ENCODE measurements at places on chromosomes 5 and 9.

DNA sequence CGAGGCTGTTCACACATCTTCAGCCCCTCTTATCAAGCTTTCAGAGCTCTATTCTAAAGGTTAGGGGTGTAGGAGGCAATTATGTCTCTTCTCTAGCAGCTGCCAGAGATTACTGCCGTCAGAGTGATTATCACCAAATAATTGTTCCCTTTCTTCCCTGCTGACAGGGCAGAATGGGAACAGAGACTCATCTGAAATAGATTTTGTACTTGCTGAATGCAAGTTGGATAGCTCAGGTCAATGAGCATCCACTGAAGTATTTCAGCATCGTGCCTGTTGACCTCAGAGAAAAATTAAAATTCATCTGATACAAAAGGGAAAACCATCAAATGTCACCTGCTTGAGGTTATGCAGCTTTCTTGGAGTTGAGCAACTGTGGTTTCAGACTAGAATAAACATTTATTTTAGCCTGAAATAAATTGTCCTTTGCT, 213.7 kb upstream of the MAP3K1 start:
- no peak for DNase-seq

DNA sequence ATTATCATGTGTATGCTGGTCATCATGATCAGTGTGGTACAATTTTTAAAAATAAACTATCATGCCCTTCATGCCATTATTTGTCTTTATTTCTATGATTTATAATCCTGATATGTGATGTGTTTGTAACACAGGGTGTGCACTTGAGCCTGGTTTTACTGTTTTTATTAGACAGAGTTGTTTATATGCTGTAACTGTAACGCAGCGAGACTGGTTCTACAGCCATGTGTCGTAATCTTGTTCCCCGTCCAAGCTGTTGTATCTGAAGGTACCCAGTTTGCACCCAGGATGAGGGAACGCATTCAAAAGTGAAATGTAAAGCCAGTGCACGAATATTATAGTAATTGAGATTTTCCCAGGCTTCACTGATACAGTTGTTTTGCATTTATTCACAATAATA, 28.2 kb downstream of the SNX18 start:
- DNase-seq: no peak

DNA sequence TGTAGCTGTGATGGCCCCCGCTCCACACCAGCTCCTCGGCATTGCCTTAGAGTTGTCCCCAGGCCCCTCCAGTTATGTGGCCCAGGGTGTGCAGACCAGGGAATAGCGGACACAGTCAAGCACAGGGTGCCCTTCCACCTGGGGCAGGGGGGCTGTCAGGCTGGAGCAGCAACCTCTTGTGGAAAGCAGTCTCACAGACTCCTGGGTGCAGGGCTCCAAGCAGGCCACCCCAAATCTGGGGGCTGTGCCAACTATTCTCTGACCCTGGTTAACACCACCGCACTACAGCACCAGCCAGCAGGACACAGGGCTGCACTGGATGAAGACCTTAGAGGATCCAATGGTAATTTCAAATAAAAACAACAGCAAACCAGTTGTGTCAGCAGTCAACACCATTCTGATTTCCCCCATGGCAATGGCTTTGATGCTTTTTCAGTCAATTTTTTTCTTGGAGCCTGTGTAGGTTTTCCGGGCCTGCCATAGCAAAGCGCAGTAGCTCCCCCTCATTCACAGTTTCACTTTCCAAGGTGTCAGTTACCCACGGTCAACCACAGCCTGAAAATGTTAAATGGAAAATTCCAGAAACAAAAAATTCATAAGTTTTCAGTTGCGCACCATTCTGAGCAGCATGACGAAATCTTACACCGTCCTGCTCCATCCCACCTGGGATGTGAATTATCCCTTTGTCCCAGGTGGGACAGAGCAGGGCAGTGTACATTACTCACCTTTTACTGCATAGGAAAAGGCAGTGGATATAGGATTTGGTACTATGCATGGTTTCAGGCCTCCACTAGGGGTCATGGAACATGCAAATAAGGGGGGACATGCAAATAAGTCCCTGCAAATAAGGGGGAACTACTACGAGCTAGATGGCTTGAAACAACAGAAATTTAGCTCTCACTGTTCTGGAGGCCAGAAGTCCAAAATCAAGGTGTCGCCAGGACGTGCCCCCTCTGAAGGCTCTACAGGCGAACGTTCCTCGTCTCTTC, 49.0 kb downstream of the C5orf15 start:
- no peak for DNase-seq

- peak; percentile 62 for DNase-seq
These were observed 58.7 kb upstream of the CTSL start for GRCh38 chr9:87667164-87667738.

GRCh38 chr5:149771216-149771980, 41.3 kb downstream of the PPARGC1B start:
- no peak for DNase-seq

All from KBM-7 (cell line).